RWPE2 (cell line): ENCODE measurements at places on chromosomes 13 and 19.
A peak's percentile ranks its signal among the peaks of the same experiment; 100 is the strongest.

DNA sequence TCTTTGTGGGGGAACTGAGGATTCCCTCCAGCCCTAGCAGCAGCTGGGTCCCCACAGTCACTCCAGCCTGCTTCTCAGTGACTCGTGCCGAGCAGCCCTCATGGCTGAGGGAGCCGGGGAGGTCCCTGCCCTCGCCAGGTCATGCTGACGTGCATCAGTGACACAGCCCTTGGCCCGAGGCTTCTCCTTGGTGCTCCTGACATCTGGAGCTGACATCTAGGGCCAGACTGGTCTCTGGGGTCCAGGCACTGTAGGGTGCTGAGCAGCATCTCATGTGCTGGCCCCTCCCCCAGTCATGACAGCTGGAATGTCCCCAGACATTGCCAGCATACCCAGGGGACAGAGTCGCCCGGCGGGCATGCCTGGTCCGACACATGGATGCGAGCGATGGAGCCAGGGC is 14.4 kb downstream of the COMP start:
- peak; percentile 64 for DNase-seq

- no peak for DNase-seq
Measured at GRCh38 chr19:44705502-44706010, 6.6 kb downstream of the CEACAM16 start.

DNA sequence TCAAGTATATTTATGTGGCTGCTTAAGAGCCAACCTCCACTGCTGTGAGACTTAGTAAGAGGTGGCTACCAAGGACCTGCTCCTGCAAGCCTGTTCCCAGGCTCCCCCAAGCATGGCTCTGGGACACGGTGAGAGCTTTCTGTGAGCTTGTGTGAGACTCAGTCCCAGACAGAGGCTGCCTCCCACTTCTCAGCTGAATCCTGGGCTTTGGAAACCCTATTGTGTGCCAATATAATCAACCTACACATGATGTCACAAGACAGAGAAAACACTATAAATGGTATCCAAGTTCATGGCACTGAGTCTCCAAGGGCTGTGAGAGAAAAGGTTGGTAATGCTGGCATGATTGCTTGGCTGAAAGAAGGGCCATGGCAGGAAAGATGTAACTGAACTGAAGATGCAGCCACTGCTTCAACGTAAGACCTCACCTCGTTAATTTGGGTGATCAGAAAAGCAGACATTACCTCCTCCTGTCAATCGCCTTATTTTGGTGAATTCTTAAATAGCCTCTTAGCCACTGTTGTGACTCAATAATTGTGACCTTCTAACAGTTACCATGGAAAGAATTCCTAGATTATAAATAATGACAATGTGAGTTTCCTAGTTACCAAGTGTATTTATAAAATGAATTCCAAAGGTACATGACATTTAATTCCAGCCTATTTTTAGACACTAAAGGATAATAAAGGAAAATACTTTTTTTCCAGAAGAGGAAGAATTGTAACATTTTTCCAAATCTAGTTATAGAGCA is 332.0 kb downstream of the IRS2 start:
- no peak for DNase-seq

GRCh38 chr19:17335575-17335974 is 920 bp upstream of the ANO8 start:
- DNase-seq = no peak

- DNase-seq = no peak
Measured at GRCh38 chr19:1469255-1470054, 9.6 kb downstream of the C19orf25 start.

- DNase-seq = no peak
Measured at GRCh38 chr13:79398915-79399314, 7.1 kb downstream of the RBM26 start.

GRCh38 chr19:56601375-56601774 is 6.3 kb downstream of the ZNF71 start:
- DNase-seq = no peak

- no peak for DNase-seq
Measured at GRCh38 chr13:107845911-107846310, 369.4 kb downstream of the LIG4 start.

DNA sequence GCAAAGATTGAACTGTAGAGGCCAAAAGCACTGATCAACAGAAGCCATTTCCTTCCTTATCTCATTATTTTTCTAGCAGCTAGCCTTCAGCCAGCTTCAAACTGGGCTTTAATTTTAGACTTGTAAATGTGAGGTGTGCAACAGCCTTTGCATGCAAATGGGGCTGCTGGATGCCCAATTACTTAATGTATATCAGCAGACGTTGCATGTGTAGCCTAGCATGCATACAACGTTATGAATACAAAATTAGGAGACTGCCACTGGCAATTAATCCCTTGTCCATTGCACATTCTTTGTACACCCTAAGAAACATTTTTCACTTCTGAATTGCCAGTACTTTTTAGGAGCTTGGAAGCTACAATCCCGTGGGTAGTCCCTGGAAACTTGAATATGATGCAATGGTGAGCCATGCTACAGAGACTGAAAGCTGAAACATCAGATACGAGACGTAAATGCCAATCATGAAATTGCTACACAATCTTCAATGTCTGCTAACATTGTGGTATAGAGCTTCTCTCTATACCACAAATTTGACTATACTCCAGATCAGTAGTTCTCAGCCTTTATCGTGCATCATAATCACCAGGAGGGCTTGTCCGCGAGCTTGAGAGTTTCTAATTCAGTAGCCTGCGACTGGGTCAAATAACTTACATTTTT is 20.2 kb downstream of the EPSTI1 start:
- DNase-seq = no peak
